ENCODE measurements at places on chromosomes 2 and 18.

DNA sequence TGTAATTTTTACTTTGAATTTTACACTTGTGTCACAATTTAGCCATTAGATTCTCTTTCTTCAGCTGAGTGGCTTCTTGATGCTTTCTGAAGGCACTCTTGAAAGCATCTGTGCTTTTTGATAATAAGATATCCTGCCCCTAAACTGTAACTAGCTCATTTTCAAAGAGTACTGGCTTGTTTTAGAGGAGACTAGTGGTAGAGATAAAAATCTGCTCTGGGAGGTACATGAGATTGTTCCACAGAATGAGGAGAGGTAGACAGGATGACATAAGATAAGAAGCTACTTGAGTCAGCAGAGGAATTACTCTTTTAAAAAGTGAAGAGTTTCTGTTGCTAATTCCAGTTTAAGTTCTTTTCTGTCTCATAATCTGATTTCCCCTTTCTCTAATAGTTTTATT is 10.6 kb downstream of the PLEKHB2 start:
- peak; percentile 8 for DNase-seq

- DNase-seq, result no peak
These were observed 91.2 kb upstream of the TMEM18 start for GRCh38 chr2:768451-768850.

GRCh38 chr2:234467289-234467688 is 29.6 kb downstream of the ARL4C start:
- DNase-seq, result no peak

DNA sequence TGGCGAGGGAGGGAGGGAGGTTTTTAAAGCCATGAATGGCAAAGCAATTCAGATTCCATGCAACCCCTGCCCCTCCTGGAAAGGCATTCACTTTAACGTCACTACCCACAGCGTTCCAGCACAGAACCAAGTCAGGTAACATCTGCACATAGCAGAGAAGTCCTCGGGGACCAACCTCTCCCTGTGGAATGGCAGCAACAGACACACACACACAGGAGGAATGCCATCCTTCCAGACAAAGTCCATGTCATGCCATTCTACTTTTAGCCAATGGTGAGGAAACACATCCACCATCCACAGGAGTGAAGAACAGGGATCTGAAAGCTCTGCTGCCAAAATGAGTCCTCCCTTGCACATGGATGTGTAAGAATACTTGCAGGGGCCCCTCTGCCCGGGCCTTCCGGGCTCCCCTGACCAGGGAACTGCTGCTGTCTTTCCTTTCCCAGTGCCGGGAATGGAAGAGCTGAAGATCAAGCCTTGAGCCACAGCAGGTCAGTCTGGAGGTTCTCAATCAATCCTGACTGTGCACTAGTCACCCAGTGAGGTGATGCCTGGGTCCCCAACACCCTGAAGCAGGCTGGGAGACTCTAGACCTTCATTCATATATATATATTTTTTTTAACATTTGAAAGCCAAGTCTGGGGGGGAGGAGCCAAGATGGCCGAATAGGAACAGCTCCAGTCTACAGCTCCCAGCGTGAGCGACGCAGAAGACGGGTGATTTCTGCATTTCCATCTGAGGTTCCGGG is 63.7 kb downstream of the UXS1 start:
- DNase-seq, result no peak

DNA sequence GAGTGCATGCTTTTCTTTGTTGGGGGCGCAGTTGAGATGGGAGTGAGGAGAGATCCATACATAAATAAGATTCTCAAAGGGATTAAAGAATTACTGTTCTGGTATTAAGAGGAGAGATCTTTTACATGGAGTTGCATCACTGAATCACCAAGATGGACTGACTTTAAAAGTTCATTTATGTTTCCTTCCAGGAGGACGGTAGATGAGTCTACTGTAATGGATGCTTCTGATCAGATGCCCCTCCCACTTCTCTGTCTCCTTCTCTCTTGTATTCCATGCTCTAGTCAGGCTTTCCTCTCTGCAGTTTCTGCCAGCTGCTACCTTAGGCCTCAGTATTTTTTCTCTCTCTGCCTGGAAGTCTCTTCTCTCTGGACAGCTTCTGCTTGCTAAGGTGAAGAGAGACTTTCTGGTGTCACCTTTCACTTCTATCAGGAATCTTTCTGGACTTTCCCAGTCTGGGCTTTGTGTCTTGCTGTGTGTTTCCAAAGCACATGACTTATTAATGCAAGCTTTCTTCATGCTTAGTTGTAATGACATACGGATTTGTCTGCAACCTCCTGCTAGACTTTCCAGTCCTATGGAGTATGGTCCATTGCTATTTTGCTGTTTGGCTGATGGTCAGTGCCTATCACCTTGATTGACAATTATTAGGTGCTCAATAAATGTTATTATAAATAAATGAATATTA is 23.6 kb downstream of the FAM171B start:
- no peak for DNase-seq

DNA sequence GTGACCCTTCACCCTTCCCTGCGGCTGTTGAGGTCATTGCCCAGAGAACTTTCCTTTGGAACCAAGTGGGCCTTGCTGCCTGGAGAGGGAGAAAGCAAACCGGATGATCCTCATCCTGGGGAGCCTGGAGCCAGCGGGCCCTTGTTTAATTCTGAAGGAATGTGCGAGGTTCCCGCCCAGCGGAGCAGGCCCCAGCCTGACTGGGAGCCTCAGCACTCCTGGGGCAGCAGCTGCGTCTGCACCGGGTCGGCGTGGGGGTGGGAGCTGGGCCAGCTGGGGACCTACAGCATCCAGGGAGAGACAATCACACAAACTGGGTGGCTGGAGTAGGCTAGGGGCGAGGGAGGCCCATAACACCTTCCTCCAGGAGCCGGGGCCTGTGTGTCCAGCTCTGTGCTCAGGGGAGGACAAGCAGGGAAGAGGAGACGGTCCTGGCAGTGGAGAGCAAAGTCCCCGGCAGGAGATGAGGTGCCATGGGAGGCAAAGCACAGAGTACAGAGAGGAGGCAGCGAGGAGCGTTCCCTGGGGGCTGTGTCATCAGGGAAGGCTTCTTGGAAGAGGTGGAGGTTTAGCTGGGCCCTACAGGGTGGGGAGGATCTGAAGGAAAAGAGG is 61.9 kb upstream of the HAAO start:
- no peak for DNase-seq

Data from activated CD4-positive, alpha-beta T cell treated with anti-CD3 and anti-CD28 coated beads, Interleukin-10, Interleukin-2, amounts not matched to agents 100 ng/mL and 50 ng/mL, durations not matched to agents 16 hours and 8 hours (primary cell).